ENCODE measurements at places on chromosomes 4 and X. TPM values are rescaled to one million over a fixed set of nuclear protein-coding genes. Genes with fewer than 3 reads are reported as not detected.

The RAB9B gene
- polyA plus RNA-seq: 0.58 TPM

The DUSP9 gene
- 0.09 TPM for polyA plus RNA-seq

The GUCY1A1 gene
- polyA plus RNA-seq: 0.19 TPM

The LGI2 gene
- not detected for polyA plus RNA-seq

The CXCL3 gene
- 0.27 TPM for polyA plus RNA-seq

The DOCK11 gene
- polyA plus RNA-seq: 3.9 TPM

The CLDN24 gene
- not detected for polyA plus RNA-seq

The SPATA18 gene
- 3.0 TPM for polyA plus RNA-seq

The PABPC5 gene
- polyA plus RNA-seq: 0.63 TPM

The XKRX gene
- polyA plus RNA-seq: 0.26 TPM

The FABP2 gene
- polyA plus RNA-seq: not detected

The JCHAIN gene
- polyA plus RNA-seq: 0.86 TPM

The SLC39A8 gene
- polyA plus RNA-seq: 0.05 TPM

Measured in IMR-90 (cell line).